ENCODE measurements at places on chromosomes 7 and 10. TPM values are rescaled to one million over a fixed set of nuclear protein-coding genes. Genes with fewer than 3 reads are reported as not detected.

GRCh38 chr7:55365205-55365674 lies at the start of gene LANCL2:
LANCL2 (plus strand) TSS chr7:55365337; CDS start chr7:55366026, 689 bp downstream.
- DNase-seq: no peak

DNA sequence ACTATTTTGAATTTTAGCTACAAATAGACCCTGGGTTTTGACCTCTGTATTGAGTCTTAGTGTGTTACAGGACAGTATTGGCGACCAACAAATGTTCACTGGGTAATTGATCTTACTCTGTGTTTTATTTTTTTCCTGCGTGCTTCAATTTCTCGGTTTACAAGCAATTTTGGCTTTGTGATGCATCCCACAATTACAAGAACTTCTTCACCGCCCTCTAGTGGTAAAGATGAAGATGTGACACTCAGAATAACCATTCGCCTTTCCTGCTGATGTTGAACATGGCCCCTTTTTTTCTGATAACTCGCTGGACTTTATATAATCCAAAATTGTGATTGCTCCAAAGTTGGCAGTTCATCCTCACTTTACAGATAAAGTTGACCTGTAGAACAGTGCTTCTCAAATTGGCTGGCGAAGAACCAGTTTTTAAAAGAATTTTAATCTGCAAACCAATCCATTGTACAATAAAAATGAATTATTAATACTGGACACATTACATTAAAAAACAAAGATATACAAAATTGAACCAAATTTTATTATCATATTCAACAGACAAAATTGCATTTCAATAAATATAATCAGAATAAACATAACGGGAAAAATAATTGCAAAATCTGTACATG lies 20.2 kb upstream of the SMC3 start:
- no peak for DNase-seq

DNA sequence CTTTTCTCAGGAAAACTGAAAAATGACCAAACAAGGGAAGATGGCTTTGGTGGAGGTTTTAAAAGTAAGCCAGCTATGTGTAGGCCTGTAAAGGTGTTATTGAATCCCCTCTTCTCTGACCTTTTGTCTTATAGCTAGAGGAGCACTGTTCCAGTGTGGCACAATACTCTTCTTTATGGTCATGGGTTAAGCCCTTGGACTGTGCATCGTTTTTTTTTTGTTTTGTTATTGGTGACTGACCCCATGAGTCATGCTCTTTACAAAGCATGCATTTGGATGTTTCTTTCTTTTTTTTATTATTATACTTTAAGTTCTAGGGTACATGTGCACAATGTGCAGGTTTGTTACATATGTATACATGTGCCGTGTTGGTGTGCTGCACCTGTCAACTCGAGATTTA lies 19.6 kb upstream of the FAM25A start:
- DNase-seq: no peak

- DNase-seq: no peak
These were observed 178.6 kb upstream of the GALNT17 start for GRCh38 chr7:70953331-70953741.

DNA sequence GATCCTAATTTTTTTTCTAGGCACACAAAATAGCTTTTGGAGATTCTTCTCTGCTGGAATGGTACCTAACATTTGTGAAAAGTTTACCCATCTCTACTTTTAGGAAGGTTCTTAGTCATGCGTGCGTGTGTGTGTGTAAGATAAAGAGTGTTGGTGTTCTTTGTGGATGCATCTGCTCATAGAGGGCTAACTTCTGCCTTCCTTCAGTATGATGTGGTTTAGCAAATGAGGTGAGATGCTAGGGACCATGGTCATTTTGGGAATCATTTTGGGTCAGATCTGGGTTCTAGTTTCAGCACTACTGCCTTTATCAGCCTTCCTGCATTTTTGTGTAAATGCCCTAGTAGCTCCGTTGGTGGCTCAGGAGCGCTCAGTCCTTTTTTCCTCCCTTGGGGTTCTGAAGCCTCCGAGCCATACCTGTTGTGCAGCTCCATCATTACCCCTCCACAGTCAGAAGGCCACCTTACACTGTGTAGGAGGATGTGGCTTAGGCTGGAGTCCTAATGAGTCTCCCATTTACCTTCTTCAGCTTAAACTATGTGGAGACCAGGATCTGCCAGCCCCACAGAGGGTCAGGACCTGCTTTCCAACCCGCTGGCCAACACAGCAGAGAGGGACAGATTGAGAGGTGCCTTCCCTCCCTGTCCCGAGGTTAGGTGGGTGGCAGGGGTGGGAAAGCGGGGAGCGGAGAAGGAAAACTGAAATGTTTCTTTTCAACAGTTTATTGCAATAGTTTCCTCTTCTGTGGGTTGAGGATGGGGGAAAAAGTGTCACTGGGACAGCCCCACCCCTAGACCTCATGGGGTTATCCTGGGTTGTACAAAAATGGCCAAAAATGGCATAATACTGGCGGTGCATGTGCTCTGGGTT lies 31.2 kb downstream of the TSPAN14 start:
- DNase-seq: no peak

DNA sequence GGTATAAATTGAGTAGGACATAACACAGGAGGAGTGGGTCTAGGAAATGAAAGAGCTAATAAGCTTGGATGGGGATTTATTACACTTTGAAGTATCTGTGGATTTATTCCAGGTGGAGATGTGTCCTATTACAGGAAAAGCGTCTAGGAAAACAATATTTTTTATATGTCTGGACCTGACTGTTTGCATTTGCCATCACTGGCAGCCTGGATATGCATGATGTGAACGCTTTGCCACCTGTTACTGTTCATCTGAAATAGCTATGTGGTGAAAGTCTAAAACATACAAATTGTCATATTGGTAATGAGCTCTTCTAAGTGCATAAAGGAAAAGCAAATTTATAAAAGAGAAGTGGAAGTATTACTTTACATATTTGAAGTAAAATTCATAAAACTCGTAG lies 31.6 kb upstream of the AGMO start:
- no peak for DNase-seq

GRCh38 chr10:86301971-86302370 lies 64.6 kb downstream of the GRID1 start:
- DNase-seq: no peak

GRCh38 chr7:14806891-14807290 lies 95.7 kb downstream of the DGKB start:
- DNase-seq: no peak

GRCh38 chr10:100986952-100987684 lies at the start of the genes MRPL43 and TWNK:
MRPL43 (minus strand) TSS chr10:100987497; CDS start chr10:100987443, 54 bp downstream.
TWNK (plus strand) TSS chr10:100987543; CDS start chr10:100988211, 668 bp downstream.
- peak; percentile 42 for DNase-seq

DNA sequence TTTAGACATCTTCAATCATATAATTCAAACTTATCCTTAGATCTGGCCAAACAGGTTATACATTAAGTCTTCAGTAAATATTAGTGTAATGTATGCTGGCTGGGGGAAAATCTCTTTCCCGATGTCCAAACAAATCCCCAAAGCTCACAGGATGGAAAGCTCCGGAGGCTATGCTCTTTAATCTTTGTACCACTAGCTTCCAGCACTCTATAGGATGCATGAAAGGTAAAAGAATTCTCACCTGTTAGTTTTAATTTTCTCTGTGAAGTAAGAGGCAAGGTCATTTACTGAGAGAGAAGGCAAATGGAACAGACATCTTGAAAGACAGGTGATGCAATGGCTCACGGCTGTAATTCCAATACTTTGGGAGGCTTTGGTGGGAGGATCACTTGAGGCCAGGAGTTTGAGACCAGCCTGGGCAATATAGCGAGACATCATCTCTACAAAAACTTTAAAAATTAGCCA lies 99.8 kb upstream of the KIF5B start:
- DNase-seq: no peak

DNA sequence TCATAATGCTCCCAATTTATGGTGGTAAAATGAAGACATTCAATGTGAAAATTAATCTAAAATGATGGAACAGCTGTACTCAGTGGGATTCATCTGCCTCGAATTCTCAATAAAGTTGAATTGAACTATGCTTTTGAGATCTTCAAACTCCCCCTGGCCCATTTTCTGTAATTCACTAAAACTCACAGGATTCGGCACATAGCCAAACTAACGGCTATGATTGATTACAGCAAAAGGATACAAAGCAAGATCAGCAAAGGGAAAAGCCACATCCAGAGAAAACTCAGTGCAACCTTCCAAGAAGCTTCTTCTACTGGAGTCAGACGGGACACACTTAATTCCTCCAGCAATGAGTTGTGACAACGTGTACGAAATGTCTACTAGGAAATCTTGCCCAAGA lies 307.5 kb downstream of the CNTNAP2 start:
- DNase-seq: no peak

- DNase-seq: no peak
These were observed 11.7 kb downstream of the EPHB6 start for GRCh38 chr7:142866361-142867096.

DNA sequence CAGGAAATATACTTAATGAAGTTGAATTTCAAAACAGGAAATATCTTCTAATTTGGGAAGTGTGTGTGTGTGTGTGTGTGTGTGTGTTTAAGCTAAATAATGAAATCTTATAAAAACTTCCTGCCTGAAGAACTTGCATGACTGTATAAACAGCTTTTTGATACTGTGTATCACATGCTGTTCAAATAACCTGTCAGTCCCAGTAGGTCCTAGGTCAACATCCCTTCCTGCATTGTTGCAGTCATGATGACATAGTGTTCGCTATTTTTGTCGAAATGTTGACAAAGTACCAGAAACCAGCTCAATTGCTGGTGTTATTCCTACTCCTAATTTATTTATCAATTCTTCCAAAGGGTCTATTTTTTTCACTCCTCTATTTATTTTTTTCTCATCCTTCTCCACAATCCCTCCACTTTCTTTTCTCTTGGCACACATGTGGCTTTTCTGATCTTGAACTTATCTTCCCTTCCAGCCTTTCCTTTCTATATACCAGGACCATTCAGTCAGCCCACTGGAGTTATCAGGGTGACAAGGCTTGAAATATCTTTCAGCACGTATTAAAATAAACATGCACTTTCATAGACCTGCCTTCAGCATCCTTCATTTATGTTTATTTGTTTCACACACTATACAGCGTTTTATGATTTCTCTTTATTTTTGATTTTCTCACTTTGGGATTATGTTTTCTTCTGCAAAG lies 115.8 kb downstream of the PLXDC2 start:
- DNase-seq: no peak

TM9SF3 gene
- 90.0 TPM for total RNA-seq

DENND10 gene
- total RNA-seq: 52.6 TPM

PKD2L1 gene
- not detected for total RNA-seq

GHRHR gene
- not detected for total RNA-seq
